Substantia nigra (tissue), 51 donors: ENCODE measurements at places on chromosomes 4 and X.

DNA sequence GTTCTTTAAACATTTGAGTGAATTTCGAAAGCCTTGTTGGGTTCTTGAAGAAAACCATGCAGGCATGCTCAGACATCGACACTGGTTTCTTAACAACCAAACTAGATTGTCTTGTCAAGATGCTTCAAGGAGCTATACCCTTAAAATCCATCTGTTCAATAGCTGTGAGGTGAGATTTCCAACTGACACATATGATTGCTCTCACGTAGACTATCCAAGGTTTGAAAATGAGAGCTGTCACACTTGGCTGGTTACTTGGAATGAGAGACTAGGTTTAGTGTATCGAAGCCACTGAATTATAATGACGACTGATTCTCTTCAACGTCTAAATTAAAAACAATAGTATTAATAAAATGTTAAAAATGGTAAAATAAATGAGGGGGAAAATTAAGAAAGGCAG is 2725.5 kb downstream of the ARAP2 start:
- no peak for DNase-seq

GRCh38 chrX:2712428-2712827 is 21.3 kb downstream of the CD99 start:
- DNase-seq, result no peak

- DNase-seq, result no peak
These were observed 138.0 kb downstream of the RBMX2 start for GRCh38 chrX:130539721-130540321.

- DNase-seq, result no peak
These were observed 156.7 kb downstream of the ATP10D start for GRCh38 chr4:47641755-47642154.

DNA sequence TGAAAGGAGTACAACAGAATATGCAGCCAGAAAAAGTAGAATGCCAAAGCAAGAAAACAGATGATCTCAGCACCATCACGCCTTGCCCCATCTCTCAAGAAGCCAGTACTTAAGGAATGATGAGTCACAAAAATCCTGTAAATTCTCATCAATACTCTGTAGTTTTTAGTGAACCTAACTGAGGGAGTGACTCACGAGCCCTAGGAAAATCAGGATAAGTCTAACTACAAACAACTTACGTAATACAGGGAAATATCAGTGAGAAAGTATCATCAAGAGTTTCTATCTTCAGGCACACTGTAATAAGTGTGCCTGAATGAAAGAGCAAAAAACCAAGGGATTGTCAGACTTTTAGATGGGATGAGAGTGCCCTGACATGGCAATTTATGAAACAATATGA is 644.4 kb downstream of the STPG2 start:
- no peak for DNase-seq

GRCh38 chrX:2801223-2801622 is 27.5 kb upstream of the GYG2 start:
- no peak for DNase-seq

GRCh38 chr4:16271411-16271810 is 45.1 kb upstream of the TAPT1 start:
- no peak for DNase-seq

- DNase-seq, result no peak
These were observed 261.8 kb upstream of the EDNRA start for GRCh38 chr4:147219145-147219544.

GRCh38 chr4:77777135-77777807 is 41.9 kb downstream of the CNOT6L start:
- DNase-seq, result no peak

- DNase-seq, result no peak
These were observed 169.1 kb downstream of the GUCY2F start for GRCh38 chrX:109312757-109313156.
